ENCODE measurements at places on chromosomes 6 and 20.

DNA sequence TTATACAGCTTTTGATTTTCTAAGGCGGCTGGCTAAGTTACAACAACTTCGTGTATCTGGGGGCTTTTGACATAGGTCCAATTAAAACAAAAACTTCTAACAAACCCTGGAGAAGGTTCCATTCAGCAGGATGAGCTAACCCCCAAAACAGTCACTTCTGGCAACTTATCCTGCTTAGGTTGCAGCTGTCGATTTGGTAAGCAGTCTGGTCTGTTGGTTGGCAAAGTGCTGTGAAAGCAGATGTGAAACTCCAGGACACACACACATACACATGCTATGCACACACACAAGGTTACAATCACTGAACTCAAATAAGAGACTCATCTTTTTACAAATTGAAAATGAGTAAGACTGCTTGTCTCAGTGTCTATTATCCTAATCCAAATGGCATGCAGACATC, 119.0 kb upstream of the STMND1 start:
- DNase-seq: peak; percentile 98

DNA sequence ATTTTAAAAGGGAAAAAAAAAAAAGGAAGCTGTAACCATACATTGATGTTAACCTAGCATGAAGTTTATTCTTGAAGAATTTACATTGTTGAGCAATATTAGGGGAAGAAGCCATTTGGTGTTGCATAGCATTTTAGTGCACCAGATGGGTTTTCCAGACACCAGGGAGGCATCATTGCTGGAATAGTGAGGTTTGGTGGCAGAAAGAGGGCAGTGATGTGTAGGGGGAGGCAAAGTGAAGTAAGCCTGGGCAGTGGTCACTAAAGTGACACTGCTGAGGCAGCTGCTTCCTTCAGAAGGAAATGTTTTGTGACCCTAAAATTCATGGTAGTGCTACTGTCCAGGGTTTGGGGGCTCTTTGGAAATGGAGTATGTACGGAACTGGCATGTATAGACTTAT, 2.6 kb downstream of the TOMM6 start:
- DNase-seq: no peak

GRCh38 chr6:34656378-34657036, 40.1 kb downstream of the ILRUN start:
- DNase-seq: peak; percentile 81

GRCh38 chr6:36129941-36130666, at the start of gene MAPK13:
Gene MAPK13 (plus strand): TSS chr6:36130513. CDS start chr6:36130583, 70 bp downstream.
- DNase-seq: no peak

GRCh38 chr6:160951187-160952030, 40.2 kb upstream of the MAP3K4 start:
- DNase-seq: no peak

DNA sequence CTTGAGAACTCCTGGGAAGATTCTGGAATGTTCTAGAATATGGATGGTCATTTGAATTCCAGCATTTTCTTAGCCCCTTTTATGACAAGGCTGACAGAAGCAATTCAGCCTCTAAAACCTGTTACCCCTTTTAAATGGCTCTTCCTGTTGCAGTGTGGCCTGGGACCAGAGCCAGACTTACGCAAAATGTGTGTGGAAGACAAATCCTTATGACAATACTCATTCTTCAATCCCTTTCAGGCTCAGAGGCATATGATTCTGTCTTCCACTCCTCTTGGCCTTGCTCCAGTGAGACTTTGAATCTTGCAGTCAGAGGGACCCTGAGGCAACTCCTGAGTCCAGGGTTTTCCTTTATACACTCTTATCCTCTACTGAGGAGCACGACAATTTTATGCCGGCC, 287.0 kb downstream of the CLIC5 start:
- peak; percentile 84 for DNase-seq

GRCh38 chr6:1313384-1313766, 1.5 kb downstream of the FOXQ1 start:
- no peak for DNase-seq

- no peak for DNase-seq
Observed at GRCh38 chr6:150658421-150658820, 58.7 kb downstream of the PLEKHG1 start.

DNA sequence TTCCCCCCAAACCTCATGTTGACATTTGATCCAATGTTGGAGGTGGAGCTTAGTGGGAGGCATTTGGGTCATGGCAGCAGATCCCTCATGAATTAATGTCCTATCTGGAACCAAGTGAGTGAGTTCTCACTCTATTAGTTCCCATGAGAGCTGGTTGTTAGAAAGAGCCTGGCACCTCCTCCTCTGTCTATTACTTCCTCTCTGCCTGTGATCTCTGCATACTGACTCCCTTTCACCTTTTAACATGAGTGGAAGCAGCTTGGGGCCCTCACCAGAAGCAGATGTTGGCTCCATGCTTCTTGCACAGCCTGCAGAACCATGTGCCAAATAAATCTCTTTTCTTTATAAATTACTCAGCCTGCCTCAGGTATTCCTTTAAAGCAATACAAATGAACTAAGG, 127.3 kb upstream of the RALGAPA2 start:
- no peak for DNase-seq

GRCh38 chr6:20166210-20166609, 46.1 kb downstream of the MBOAT1 start:
- no peak for DNase-seq

- DNase-seq: no peak
Observed at GRCh38 chr6:165843121-165843520, 180.1 kb upstream of the PDE10A start.

DNA sequence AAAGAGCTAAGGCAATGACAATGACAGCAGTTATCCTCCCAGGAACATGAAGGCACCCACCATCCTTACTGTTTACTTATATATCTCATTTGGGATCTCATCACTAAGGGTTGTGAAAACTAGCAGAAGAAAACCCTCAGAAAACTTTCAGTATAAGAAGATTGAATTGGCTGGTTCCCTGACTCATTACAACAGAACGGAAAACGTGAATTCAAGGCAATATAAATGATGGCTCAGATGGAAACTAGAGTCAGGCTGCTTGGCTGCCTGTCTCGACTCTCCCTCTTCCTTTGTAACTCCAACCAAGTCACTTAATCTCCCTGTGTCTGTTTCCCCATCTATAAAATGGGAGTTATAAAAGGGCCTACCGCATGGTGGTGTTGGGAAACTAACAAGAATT, 387.1 kb upstream of the JARID2 start:
- DNase-seq: no peak

DNA sequence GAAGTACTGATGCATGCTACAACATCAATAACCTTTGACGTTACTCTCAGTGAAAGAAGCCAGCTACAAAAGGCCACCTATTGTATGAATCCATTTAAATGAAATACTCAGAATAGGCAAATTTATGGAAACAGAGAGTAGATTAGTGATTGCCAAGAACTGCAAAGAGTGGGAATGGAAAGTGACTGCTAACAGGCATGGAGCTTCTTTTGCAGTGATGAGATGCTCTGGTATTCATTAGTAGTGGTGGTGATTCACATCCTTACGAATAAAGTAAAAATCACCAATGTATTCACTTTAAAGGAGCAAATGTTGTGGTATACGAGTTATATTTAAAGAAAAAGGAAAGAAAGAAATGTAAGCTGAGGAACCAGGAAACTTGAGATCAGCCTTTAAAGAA, 126.8 kb upstream of the SAMD5 start:
- peak; percentile 76 for DNase-seq

- DNase-seq: peak; percentile 77
Observed at GRCh38 chr6:132067286-132067685, 116.1 kb upstream of the CCN2 start.

GRCh38 chr20:36562724-36563123, 10.7 kb upstream of the TGIF2 start:
- DNase-seq: no peak

GRCh38 chr6:30826961-30827342, 57.4 kb upstream of the DDR1 start:
- no peak for DNase-seq

- DNase-seq: no peak
Observed at GRCh38 chr6:6503191-6503590, 85.3 kb upstream of the LY86 start.

- no peak for DNase-seq
Observed at GRCh38 chr6:110705543-110705942, 109.7 kb downstream of the CDK19 start.

DNA sequence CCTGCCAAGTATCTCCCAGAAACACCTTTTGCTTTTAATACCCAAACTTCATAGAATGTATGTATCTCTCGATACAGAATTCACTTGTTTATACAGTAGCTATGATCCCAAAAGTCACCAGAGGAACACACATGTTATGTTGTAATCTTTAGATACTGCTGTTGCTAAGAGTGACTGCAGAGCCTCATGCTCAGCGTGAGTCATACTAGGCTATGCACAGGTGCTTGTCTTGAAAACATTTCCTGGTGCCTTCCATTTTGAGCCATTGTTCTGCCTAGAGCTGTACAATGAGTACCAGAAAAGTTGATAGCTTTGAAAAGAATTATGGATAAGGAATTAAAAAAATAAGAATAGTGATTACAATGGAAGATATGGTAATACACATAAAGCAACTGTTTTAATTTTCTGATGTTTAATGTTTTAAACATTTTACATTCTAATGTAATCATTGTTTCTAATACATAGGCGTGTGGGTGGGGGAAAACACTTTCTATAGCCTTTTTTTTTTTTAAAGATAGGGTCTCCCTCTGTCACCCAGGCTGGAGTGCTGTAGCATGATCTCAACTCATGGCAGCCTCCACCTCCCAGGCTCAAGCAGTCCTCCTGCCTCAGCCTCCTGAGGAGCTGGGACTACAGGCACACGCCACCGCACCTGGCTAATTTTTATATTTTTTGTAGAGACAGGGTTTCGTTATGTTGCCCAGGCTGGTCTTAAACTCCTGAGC, 79.4 kb downstream of the CD24 start:
- no peak for DNase-seq

DNA sequence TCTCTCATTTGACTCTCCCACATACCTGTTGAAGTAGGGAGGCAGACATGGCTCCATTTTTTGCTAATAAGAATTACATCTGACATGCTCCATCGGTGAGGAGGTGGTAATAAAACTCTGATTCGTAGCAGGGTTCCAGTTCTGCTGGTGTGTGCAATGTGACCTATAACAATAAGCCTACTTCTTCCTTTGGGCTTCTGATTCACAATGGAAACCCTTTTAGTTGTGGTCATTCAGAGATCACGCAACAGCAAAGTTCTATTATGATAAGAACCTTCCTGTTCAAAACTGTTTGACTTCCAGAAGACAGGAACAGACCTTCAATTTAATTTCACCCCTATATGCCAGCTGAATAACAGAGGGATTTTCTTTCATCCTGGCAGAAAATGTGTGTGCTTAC, 31.4 kb upstream of the GSTA4 start:
- no peak for DNase-seq

- no peak for DNase-seq
Observed at GRCh38 chr20:12289465-12289864, 371.8 kb downstream of the BTBD3 start.

DNA sequence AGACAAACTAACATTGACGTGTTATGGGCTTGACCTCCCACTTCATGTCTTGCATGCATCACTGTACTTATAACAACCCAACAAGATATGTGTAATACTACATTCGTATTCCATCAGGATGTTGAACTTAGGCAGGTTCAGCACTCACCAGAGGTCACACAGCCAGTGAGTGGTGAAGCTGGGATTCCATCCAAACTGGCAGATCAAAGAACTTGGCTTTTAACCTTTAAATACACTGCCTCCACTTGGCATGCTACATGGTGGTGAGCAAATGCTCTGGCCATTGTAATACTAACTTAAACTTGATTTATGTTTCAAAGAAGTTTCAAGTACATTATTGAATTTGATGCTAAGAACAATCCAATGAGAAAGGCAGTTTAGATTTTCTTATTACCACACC, 10.7 kb upstream of the HDDC2 start:
- DNase-seq: no peak

- DNase-seq: no peak
Observed at GRCh38 chr6:94270091-94270948, 851.0 kb upstream of the EPHA7 start.

DNA sequence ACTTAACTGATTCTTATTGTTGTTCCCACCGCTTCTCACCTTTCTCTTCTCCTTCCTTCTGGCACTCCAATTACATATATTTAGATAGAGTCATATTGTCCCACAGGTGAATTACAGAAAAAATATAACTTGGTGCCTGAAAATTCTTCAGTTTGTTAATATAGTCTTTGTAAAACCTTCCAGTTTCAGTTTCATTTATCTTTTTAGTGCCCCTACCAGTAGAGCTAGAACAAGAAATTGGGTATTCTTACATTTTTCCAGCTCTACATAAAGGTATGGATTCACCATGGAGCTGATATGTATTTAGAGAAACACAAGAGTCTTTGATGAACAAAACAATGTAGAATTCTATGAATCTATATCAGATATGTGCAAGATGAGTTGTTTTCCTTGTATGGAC, 10.7 kb downstream of the MANEA start:
- no peak for DNase-seq

DNA sequence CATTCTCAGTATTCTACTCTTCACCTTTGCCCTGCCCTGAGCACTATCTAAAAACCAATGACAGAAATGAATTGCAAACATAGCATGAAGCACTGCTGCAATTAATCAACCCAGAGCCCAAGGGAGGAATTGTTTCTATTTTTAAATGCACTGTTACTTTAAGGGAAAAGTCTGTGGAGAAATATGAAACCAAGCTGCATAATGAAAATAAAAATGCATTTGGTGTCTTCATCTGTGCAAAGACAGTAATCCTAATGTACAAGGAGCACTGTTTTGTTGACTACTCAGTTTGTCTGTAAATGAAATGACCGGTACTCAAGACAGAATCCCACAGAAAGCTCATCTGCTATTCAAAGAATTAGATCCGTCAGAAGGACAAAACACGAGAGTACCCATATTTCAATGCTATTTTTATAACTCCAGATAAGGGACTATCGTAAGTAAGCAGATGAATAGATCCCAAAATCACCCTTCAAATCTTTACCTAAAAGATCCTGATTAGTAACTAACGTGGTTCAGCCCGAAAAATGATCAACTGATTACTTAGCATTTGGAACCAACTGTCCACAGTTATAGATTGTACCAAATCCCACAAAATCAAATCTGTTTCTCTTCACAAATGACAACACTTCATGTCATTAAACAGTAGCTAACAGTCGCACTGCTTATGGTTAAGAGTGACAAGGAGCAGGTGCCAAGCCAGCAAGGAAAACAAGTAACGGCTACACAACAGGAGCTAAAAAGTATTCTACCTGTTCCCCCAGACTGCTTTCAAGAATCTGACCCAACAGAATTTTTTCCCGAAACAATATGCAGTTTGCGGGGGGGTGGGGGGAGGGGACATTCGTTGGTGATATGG, 2.4 kb downstream of the KIF13A start:
- peak; percentile 29 for DNase-seq

- peak; percentile 85 for DNase-seq
Observed at GRCh38 chr6:18269253-18269652, 4.9 kb upstream of the DEK start.

GRCh38 chr6:158329531-158329930, 17.3 kb downstream of the TULP4 start:
- DNase-seq: peak; percentile 7

DNA sequence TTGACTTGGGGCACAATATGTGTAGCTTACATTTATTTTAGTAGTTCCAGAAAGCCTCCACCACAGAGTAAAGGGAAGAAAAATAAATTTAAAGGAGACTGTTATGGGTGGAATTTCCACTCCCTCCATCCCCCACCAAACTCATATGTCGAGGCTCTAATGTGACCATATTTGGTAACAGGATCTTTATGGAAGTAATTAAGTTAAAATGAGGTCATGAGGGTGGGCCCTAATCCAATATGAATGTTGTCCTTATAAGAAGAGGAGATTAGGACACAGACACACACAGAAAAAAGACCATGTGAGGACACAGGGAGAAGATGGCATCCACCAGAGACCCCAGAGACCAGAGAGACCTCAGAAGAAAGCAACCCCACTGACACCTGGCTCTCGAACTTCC, 189.7 kb downstream of the EDN1 start:
- DNase-seq: peak; percentile 89
